G401 (cell line): ENCODE measurements at places on chromosomes 1 and 21. TPM values are rescaled to one million over a fixed set of nuclear protein-coding genes. Genes with fewer than 3 reads are reported as not detected.
A peak's percentile ranks its signal among the peaks of the same experiment; 100 is the strongest.

Gene NBPF8
- total RNA-seq = 5.5 and 6.7 TPM in 2 replicates

Gene PLD5
- total RNA-seq = 0.20 TPM in 1 of 2 replicates, not detected in the other

Gene SLAMF8
- total RNA-seq = not detected in 2 replicates

Gene TSSK3
- 0.20 TPM in 1 of 2 replicates, not detected in the other for total RNA-seq

DNA sequence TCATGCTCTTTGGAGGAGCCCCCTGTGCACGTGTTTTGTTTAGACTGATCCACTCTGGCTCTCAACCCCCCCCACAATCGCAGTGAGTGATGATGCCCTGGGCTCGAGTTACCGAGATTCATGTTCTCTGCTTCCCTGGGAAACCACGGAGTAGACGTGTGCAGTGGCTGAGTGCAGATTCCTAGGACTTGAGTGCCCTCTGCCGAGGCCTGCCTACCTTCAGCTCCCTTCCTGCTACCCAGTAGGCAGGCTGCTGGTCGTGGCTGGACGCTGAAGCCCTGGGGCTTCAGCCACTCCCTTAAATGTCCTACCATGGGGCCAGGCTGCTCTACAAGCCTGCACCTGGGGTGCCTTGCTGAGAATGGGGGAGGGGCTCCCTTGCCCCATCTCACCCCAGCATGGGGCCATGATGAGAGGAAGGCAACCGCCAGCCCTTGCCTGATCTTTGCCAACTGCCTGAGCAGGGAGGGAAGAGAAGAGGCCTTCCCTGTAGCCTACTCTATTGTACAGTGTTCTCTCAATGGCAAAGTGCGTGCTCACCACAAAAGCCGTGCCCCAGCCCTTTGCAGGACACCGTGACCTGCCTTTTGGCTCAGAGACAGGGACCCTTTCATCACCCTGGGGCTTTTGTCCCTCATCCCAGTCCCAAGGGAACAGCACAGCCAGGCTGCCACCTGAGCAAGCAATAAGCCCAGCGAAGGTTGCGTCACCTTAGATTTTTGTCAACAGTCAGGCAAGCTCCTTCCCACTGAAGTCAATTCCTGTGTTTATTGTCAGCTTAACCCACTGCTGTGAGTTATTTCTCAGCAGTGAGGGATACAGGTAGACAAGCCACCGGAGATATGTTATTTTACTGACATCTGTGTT, 4.1 kb upstream of the GRIK3 start:
- peak; percentile 76 for DNase-seq

GRCh38 chr1:159960721-159961381, 6.8 kb upstream of the SLAMF9 start:
- no peak for DNase-seq

- DNase-seq = no peak
Observed at GRCh38 chr1:228898582-228898992, 163.3 kb downstream of the RHOU start.

- no peak for DNase-seq
Observed at GRCh38 chr1:234629026-234629425, 19.0 kb upstream of the IRF2BP2 start.

DNA sequence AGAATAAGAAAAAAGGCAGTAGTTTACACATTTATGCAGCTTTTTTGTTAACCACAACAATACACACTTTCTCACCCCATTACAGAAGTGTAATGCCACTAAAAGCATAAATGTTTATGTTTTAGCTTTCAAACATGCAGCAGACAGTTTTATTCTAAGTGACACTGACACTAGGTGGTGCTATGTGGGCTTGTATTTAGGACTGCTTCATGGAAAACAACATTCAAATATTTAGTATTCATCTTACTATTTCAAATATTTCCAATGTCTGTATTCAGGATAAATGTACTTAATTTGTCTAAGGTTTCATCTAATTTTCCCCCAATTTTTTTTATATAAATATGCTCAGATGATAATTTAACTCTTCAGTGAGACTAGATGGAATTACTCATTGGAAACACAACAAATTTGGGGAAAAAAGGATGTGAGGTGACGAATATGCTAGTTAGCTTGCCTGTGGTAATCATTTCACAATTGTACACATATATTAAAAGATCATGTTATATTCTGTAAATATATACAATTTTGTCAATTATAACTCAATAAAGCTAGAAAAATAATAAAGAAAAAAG, 71.4 kb downstream of the USP1 start:
- DNase-seq = peak; percentile 48

DNA sequence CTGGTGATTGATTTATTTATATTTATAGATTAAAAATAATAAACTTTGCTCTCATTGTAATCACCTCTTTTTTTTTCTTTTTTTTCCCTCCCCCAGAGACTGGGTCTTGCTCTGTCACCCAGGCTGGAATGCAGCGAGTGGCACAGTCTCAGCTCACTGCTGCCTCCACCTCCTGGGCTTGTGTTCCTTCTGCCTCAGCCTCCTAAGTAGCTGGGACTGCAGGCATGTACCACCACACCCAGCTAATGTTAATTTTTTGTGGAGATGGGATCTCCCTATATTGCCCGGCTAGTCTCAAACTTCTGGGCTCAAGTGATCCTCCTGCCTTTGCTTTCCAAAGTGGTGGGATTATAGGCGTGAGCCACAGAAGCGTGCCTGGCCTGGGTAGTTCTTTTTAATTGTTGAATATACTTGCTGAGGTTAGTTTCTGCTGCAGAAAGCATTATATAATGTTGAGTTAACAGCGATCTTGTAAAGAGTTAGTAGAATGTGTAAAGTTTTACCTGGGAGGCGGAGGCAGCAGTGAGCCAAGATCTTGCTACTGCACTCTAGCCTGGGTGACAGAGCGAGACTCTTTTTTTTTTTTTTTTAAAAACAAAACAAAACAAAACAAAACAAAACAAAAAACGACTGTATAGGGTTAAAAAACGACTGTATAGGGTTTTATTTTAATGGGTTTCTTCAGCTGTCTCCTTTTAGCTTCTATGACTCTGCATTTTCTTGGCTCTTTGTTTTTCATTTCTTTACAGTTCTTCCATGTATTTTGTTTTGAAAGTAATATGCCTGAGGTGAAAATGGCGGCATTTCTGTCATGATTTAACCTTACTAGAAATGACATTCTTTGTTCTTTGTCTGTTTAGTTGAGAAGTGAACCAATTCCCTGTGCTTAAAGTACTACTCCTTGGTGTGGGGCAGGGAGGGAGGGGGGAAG, 82.7 kb downstream of the CAMTA1 start:
- no peak for DNase-seq

- no peak for DNase-seq
Observed at GRCh38 chr1:23394684-23395083, 25.0 kb upstream of the ZNF436 start.

- DNase-seq = no peak
Observed at GRCh38 chr21:28439788-28440187, 552.9 kb downstream of the LTN1 start.

GRCh38 chr1:159441360-159441759, 1.8 kb downstream of the OR10J1 start:
- DNase-seq = no peak

GRCh38 chr1:57848406-57848805, 424.5 kb upstream of the DAB1 start:
- no peak for DNase-seq

DNA sequence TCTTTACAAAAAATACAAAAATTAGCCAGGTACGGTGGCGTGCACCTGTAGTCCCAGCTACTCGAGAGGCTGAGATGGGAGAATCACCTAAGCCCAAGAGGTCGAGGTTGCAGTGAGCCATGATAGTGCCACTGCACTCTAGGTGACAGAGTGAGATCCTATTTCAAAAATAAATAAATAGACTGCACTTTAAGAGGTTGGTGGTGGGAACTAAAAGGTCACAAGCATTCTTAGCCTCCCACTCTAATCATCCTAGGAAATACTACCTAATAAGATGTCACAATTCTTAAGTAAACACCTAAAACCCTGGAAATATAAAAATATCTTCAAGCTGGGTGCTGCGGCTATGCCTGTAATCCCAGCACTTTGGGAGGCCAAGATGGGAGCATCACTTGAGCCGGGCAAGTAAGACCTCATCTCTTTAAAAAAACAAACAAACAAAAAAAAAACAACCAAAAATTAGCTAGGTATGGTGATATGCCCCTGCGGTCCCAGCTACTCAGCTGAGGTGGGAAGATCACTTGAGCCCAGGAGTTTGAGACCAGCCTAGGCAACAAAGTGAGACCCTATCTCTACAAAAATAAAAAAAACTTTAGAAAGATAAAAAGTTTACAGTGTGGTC, 4.1 kb downstream of the DCAF8 start:
- DNase-seq = no peak

- no peak for DNase-seq
Observed at GRCh38 chr1:56024155-56024554, 555.2 kb downstream of the PLPP3 start.

- peak; percentile 33 for DNase-seq
Observed at GRCh38 chr1:111747282-111747734, 8.1 kb upstream of the INKA2 start.

- DNase-seq = no peak
Observed at GRCh38 chr1:172545396-172546004, 12.6 kb downstream of the SUCO start.

- no peak for DNase-seq
Observed at GRCh38 chr1:38819516-38819915, 40.1 kb downstream of the RRAGC start.
